Body of pancreas (tissue), 4 donors: ENCODE measurements at places on chromosomes 16 and 17. TPM values are rescaled to one million over a fixed set of nuclear protein-coding genes. Genes with fewer than 3 reads are reported as not detected.

DNA sequence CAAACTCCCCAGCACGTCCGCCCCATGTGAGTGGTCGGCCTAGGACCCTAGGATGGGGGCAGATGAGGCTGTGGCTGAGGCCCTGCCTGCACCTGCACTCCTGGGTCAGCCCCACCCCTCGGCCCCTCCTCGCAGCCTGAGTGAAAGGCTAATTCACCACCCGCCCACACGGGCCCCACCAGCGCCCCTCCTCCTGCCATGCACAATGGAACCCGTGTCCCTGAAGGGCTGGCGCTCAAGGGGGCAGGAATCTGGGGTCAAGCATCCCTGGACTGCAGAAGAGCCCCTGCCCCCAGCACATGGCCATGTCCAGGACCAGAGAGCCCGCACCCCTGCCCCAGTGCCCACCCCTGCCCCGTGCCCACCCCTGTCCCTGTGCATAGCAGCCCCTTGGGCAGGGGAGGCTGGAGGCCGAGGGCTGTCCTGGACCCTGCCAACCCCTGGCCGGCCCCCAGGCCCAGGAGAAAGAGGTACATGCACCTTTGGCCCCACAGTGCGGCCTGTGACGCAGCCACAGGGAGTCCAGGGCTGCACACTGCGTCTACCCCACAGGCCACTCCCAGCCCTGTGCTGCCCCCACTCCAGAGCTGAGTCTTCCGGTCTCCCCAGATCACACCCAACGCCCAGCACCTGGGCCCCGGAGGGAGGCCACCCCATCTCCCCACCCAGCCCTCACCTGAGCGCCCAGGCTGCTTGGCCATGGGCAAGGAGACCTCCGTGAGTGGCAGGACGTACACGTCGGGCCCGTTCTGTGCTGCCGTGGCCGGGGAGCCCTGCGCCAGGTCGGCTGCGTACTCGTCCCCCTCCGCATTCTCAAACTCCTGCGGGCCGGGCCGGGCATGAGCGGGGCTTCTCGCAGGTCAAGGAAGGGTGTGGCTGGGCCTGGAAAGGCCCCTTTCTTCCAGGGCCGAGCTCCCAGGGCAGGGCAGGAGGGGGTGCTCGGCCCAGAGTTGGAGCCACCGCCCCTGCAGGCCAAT lies 34.6 kb upstream of the PVALEF start:
- no peaks in the 10 kb centered on the region for H3K36me3 ChIP-seq
- no peak for DNase-seq
- no peak overlapping the region for H3K27ac ChIP-seq
- no peaks in the 10 kb centered on the region for H3K27me3 ChIP-seq
- H3K4me1 ChIP-seq = no peaks in the 10 kb centered on the region
- H3K4me3 ChIP-seq = no peak overlapping the region

- no peak overlapping the region for H3K27ac ChIP-seq
- no peaks in the 10 kb centered on the region for H3K27me3 ChIP-seq
- no peaks in the 10 kb centered on the region for H3K36me3 ChIP-seq
- H3K4me1 ChIP-seq = peaks cover 23% of the 10 kb centered on the region
These were observed 26.6 kb upstream of the GSE1 start for GRCh38 chr16:85586380-85587104.

GRCh38 chr17:62043140-62043539 lies 21.9 kb downstream of the MED13 start:
- peaks cover 3% of the 10 kb centered on the region for H3K4me1 ChIP-seq
- no peak for DNase-seq
- no peak overlapping the region for H3K4me3 ChIP-seq
- H3K27me3 ChIP-seq = no peaks in the 10 kb centered on the region
- H3K36me3 ChIP-seq = peaks cover 9% of the 10 kb centered on the region
- H3K27ac ChIP-seq = no peak overlapping the region

DNA sequence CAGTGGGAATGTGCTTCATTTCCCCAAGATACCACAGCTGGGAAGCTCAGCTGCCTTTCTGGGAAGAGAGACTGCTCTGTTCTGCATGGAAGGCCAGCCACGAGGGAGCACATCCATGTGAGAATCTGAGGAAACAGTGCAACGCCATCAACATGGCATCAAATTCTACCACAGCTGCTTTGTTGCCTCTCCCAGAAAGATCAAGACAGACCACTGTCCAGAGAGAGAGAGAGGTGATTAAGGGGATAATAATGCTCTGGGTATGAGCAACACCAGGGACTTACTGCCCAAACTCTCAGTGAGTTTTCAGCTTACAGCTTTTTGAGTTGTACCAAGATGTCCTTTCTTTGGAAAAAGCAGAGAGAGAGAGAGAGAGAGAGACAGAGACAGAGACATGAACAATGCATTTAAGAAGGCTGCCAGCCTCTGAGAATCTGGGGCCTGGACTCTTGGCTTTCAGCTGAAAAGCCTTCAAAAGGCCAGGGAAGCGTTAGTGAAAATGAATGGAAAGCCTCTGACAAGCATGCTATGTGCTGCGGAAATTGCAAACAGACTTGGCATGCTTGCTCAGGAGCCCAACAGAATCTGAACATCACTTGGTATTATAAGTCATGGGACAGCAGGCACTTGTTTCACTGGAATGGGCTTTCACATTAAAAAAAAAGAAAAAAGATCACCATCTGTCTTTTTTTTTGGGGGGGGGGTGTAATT lies 223.1 kb downstream of the MAP2K6 start:
- H3K4me3 ChIP-seq = no peak overlapping the region
- no peak overlapping the region for H3K27ac ChIP-seq
- no peak for DNase-seq
- H3K4me1 ChIP-seq = no peaks in the 10 kb centered on the region

DNA sequence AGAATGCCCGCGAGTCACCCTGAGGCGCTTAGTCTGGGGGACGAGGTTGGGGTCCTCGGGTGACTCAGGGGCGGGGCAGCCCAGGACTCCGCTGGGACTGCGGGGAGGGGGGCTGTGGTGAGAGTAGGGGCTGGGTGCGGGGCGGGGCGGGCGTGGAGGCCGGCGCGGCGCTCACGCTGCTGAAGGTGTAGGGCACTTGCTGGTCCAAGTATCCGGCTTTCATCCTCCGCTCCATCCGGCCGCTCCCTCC lies 832 bp downstream of the ETV4 start:
- peak overlapping the region; percentile 26 for H3K4me3 ChIP-seq
- H3K36me3 ChIP-seq = no peaks in the 10 kb centered on the region
- DNase-seq = peak; percentile 55
- peaks cover 21% of the 10 kb centered on the region for H3K4me1 ChIP-seq
- H3K27ac ChIP-seq = peak overlapping the region; percentile 84

GRCh38 chr16:28196387-28196987 lies 15.3 kb downstream of the XPO6 start:
- H3K4me3 ChIP-seq = no peak overlapping the region
- H3K36me3 ChIP-seq = no peaks in the 10 kb centered on the region
- no peaks in the 10 kb centered on the region for H3K27me3 ChIP-seq
- DNase-seq = no peak
- H3K4me1 ChIP-seq = peaks cover 8% of the 10 kb centered on the region
- no peak overlapping the region for H3K27ac ChIP-seq

DNA sequence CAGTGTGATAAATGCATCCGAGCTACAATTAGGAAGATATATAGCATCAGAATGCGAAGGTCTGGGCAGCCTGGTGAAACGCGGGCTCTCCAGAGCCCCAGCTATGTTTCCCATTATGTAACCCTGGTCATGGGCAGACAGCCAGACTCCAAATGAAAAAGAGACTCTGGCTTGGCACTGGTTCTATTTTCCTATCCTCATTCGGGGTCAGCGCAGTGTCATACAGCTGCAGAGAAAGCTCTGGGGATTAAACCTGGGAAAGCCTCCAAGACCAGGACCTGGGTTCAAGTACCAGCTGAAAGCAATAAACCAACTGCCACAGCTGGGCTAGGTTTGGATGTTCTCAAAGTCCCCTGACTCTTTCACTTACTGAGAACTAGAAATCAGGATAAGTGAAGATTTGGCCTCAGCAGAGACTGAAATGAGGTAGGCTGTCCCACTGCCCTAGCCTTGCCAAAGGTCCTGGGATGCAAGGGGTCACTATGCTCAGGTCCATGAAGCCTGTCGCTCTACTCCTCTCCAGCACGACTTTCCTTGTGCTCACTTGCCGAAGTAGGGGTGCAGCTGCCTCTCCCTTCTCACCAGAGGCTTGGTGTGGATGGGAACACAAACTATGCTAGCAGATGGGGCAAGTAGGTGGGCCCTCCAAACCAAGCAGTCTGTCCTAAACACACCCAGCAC lies 123.8 kb downstream of the SMG6 start:
- peak; percentile 83 for DNase-seq
- H3K27ac ChIP-seq = no peak overlapping the region
- H3K36me3 ChIP-seq = peaks cover 2% of the 10 kb centered on the region
- H3K4me1 ChIP-seq = peaks cover 32% of the 10 kb centered on the region
- no peaks in the 10 kb centered on the region for H3K27me3 ChIP-seq

- no peaks in the 10 kb centered on the region for H3K27me3 ChIP-seq
- H3K27ac ChIP-seq = no peak overlapping the region
- no peak overlapping the region for H3K4me3 ChIP-seq
- no peaks in the 10 kb centered on the region for H3K36me3 ChIP-seq
- H3K4me1 ChIP-seq = peaks cover 20% of the 10 kb centered on the region
These were observed 136.6 kb upstream of the RPH3AL start for GRCh38 chr17:488993-489757.

- H3K4me3 ChIP-seq = no peak overlapping the region
- no peaks in the 10 kb centered on the region for H3K27me3 ChIP-seq
- H3K27ac ChIP-seq = no peak overlapping the region
- no peaks in the 10 kb centered on the region for H3K36me3 ChIP-seq
- no peak for DNase-seq
- H3K4me1 ChIP-seq = no peaks in the 10 kb centered on the region
These were observed 26.8 kb downstream of the WSCD1 start for GRCh38 chr17:6097005-6097279.

DNA sequence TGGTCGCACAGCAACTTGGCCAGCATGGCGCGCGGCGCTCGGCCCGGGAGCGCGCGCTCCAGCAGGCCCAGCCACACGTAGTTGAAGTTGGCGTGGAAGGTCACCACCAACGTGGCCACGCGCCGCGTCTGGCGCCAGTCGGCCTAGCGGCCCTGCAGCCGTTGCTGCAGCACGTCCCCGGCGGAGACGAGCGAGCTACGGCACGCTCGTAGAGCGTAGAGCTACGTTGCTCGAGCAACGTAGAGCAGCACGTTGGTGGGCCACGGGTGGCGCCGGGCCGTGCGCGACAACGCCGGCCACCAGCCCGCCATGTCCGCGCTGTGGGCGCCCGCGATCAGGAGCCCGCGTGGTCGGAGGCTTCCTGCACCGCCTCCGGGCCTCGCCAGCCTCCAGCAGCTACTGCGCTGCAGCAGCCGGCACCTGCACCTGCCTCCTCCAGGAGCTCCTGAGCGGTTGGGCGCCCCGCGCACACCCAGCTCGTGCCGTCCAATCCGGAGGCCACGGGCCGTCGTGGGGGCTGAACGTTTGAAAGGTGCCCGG lies 13.4 kb upstream of the SULT1A1 start:
- peak overlapping the region; percentile 38 for H3K4me3 ChIP-seq
- H3K4me1 ChIP-seq = peaks cover 14% of the 10 kb centered on the region
- H3K27ac ChIP-seq = peak overlapping the region; percentile 76
- H3K36me3 ChIP-seq = peaks cover 1% of the 10 kb centered on the region
- H3K27me3 ChIP-seq = no peaks in the 10 kb centered on the region
- DNase-seq = peak; percentile 84

GRCh38 chr17:38702166-38702915 lies 2.7 kb upstream of the MLLT6 start:
- peak overlapping the region; percentile 99 for H3K27ac ChIP-seq
- no peaks in the 10 kb centered on the region for H3K36me3 ChIP-seq
- peak overlapping the region; percentile 35 for H3K4me3 ChIP-seq

- H3K36me3 ChIP-seq = no peaks in the 10 kb centered on the region
- no peak overlapping the region for H3K27ac ChIP-seq
- H3K4me3 ChIP-seq = no peak overlapping the region
- H3K4me1 ChIP-seq = no peaks in the 10 kb centered on the region
- H3K27me3 ChIP-seq = no peaks in the 10 kb centered on the region
These were observed 6.0 kb upstream of the ATP1B2 start for GRCh38 chr17:7644775-7645174.

GRCh38 chr16:11990702-11991390 lies 14.3 kb downstream of the SNX29 start:
- no peaks in the 10 kb centered on the region for H3K36me3 ChIP-seq
- H3K4me1 ChIP-seq = no peaks in the 10 kb centered on the region
- no peak overlapping the region for H3K4me3 ChIP-seq
- DNase-seq = no peak

- no peak overlapping the region for H3K4me3 ChIP-seq
- H3K27ac ChIP-seq = peak overlapping the region; percentile 75
- no peaks in the 10 kb centered on the region for H3K27me3 ChIP-seq
- DNase-seq = peak; percentile 93
These were observed 20.5 kb upstream of the SPACA3 start for GRCh38 chr17:32971171-32971570.

- H3K36me3 ChIP-seq = peaks cover 14% of the 10 kb centered on the region
- no peak overlapping the region for H3K27ac ChIP-seq
- H3K4me3 ChIP-seq = no peak overlapping the region
These were observed 5.5 kb upstream of the RAPGEFL1 start for GRCh38 chr17:40171750-40172149.

GRCh38 chr16:21614896-21615295 lies 15.5 kb downstream of the METTL9 start:
- peaks cover 23% of the 10 kb centered on the region for H3K4me1 ChIP-seq
- DNase-seq = no peak
- H3K27me3 ChIP-seq = no peaks in the 10 kb centered on the region

DNA sequence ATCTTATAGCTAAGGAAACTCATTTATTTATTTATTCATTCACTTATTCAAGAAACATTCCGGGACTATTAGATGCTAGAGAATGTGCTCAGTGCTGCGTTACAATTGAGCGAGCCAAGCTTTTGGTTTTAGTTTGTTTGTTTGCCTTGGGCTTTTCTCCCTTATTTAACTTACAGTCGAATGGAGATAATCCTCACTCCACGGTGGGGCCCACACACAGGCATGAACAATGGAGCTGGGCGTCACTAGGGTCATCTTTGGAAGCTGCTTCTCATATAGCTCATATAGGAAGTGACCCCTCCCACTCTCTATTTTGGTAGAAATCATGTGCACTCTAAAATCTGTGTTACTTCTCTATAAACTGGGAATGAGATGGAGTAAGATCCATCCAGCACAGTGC lies 210.0 kb downstream of the TMEM114 start:
- no peaks in the 10 kb centered on the region for H3K27me3 ChIP-seq
- H3K4me3 ChIP-seq = no peak overlapping the region
- no peaks in the 10 kb centered on the region for H3K36me3 ChIP-seq
- no peaks in the 10 kb centered on the region for H3K4me1 ChIP-seq
- DNase-seq = no peak

Gene PRAC2
- total RNA-seq = not detected

Gene SLC22A31
- 68.2 TPM for total RNA-seq

Gene TK1
- 4.9 TPM for total RNA-seq

Gene FASN
- total RNA-seq = 388 TPM

Gene CDH5
- total RNA-seq = 10.4 TPM

Gene CACNG5
- 0.52 TPM for total RNA-seq
